Effector memory CD4-positive, alpha-beta T cell (primary cell): ENCODE measurements at places on chromosomes 13 and 19.

GRCh38 chr13:34816908-34817665, 125.0 kb upstream of the NBEA start:
- H3K4me1 ChIP-seq = no peaks in the 10 kb centered on the region
- no peaks in the 10 kb centered on the region for H3K36me3 ChIP-seq
- H3K27me3 ChIP-seq = no peaks in the 10 kb centered on the region
- no peak overlapping the region for H3K27ac ChIP-seq
- H3K4me3 ChIP-seq = no peak overlapping the region

DNA sequence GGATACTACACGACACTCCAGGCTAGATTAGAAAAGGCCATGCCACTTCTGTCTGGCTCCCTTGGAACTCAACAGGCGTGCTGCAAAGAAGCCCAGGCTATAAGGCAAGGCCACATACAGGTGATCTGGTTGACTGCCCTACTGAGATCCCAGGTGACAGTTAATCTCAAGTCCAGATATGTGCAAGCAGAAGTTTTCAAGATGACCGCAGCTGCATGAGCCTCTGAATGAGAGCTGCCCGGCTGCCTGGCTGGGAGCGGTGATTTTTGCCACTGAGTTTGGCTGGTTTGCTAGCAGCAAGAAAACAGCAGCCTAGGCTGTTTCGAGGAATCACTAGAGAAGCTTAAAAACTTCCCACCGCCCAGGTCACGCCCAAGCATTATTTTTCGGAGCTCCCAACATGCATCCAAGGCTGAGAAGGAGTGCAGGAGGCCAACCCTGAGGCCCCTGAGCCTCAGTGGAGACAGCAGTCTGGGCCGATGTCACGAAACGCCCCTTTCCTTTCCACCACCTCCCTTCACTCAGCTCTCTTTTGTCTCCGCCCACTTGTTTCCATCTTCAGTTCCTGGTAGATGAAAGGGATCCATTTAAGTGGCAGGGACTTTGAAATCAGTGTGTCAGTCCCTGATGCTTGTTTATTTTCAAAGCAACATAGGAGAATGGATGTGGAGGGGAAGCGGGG, 14.0 kb upstream of the URI1 start:
- no peak for DNase-seq
- H3K4me1 ChIP-seq = no peaks in the 10 kb centered on the region
- no peaks in the 10 kb centered on the region for H3K27me3 ChIP-seq

DNA sequence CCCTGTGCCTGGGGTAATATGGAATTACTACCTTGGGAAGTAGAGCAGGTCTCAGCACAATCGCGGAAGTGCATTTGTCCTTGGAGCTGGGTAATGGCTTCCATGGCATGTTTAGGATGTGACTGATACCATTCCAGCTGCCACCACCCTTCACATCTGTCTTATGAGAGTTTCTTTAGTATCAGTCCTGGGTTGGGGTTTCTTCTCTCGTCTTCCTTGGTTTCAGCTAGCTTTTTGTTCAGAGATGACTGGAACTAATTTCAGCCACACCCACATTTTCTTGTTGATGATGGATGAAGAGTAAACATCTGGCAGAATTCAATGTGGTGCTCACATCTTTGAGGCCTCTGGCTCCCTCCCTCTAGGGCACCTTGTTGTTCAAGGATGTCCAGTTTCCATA, 212.9 kb upstream of the SOX21 start:
- H3K27ac ChIP-seq = no peak overlapping the region
- no peaks in the 10 kb centered on the region for H3K4me1 ChIP-seq
- H3K36me3 ChIP-seq = no peaks in the 10 kb centered on the region

GRCh38 chr13:37289212-37289935, 183.9 kb upstream of the CSNK1A1L start:
- DNase-seq = no peak
- no peaks in the 10 kb centered on the region for H3K4me1 ChIP-seq
- H3K4me3 ChIP-seq = no peak overlapping the region
- H3K36me3 ChIP-seq = no peaks in the 10 kb centered on the region
- H3K27ac ChIP-seq = no peak overlapping the region
- no peaks in the 10 kb centered on the region for H3K27me3 ChIP-seq

GRCh38 chr19:40713939-40714338, 2.7 kb downstream of the COQ8B start:
- peaks cover 5% of the 10 kb centered on the region for H3K36me3 ChIP-seq
- H3K4me3 ChIP-seq = peak overlapping the region; percentile 67
- H3K27me3 ChIP-seq = no peaks in the 10 kb centered on the region
- H3K4me1 ChIP-seq = peaks cover 38% of the 10 kb centered on the region

DNA sequence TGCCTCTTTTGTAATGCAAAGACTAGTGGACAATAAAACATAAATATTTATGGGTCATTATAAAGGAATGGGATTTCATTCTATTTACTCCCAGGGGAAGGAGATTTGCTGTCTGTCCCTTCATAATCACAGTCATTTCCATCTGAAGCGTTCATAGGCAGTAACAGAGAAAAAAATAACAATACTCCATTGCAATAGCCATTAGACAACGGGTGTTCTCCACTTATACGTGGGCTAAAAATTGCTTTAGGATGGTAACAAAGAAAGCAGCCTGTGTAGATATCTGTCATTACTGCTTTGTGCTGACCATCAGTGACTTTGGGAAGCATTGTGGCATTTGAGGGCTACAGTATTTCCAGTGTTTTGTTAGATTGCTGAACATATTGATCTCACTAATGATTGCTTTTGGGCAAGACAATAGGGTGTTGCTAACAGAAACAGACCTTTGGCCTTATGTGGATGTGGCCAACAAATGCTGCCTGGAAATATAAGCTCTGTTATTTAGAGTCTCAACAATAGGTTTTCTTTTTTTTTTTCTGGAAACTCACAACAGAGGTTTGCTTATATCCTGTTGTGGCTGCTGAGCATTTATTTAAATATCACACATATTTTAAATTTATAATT, 355.2 kb downstream of the MTUS2 start:
- H3K27me3 ChIP-seq = no peaks in the 10 kb centered on the region
- no peaks in the 10 kb centered on the region for H3K36me3 ChIP-seq
- DNase-seq = no peak

DNA sequence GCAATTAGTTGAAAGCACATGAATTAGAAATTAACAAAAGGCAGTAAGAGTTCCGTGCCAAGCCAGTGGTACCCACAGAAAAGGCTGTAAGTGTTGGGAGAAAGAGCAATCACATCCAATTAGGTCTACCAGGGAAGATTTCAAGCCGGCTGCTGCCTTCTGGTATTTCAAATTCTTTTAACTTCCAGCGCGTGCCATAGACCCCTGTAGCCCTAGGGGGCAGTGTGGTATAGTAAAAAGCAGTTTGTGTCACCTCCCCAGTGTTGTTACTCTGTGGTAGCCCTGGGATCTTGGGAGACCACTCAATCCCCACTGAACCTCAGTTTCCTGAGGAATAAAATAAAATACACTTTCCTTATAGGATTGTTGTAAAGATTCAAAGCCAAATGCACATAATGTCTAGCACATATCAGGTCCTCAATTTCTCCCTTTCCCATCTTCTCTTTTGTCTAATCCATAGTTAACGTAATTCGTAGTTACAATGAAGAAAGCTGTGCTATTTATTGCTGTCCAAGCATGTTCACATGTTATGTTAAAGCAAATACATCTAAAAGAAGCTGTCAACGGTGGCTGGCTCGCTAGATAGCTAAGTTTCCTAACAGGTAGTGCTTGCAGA, 230.2 kb downstream of the TDRD3 start:
- no peaks in the 10 kb centered on the region for H3K27me3 ChIP-seq
- no peak overlapping the region for H3K4me3 ChIP-seq
- H3K27ac ChIP-seq = no peak overlapping the region
- no peak for DNase-seq

DNA sequence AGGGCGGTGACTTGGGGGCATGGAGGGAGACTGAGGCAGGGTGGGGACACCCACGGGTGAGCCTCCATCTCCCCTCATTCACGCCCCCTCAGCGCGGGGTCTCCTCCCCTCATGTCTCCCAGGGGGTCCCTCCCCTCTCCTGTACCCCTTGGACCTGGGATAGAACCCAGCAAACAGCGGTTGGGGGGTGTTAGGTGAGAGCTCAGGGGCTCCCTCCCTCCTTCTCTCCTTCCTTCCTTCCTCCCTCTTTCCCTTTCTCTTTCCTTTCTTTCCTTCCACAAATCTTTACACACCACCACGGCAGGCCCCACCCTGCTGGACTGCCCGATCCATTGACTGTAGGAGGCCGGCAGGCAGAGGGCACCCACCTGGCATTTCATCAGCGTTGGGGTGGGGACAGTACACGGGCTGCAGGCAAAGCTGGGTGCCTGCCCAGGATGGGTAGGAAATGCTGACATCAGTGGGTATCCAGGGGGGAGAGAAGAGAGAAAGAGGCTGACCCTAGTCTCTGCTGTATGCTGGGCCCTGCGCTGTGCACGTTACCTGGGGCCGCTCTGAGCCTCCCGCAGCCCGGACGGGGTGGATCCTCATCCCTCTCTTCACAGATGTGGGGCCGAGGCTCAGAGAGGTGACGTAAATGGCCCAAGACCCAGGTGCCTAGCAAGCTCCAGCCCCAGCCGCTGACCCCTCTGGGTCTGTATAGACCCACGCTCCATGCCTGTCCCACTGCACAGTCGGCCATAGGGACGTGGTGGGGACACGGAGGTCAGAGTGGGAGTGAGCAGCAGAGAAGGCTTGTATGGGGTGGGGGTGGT, 3.5 kb downstream of the SSC5D start:
- H3K4me3 ChIP-seq = no peak overlapping the region
- no peak overlapping the region for H3K27ac ChIP-seq
- no peak for DNase-seq
- no peaks in the 10 kb centered on the region for H3K4me1 ChIP-seq
- H3K27me3 ChIP-seq = no peaks in the 10 kb centered on the region
- H3K36me3 ChIP-seq = no peaks in the 10 kb centered on the region

DNA sequence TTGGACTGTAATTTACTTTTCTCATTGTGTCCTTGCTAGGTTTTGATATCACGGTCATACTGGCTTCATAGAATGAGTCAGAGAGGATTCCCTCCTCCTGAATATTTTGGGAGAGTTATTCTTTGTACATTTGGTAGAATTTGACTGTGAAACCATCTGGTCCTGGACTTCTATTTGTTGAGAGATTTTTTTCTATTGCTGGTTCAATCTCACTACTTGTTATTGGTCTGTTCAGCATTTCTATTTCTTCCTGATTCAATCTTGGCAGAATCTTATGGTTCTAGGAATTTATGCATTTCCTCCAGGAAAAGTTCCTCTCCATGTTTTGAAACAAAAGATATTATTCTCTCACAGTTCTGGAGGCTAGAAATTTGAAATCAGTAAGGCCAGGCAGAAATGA, 4.9 kb upstream of the CD33 start:
- DNase-seq = no peak
- H3K27me3 ChIP-seq = no peaks in the 10 kb centered on the region
- no peak overlapping the region for H3K4me3 ChIP-seq
